RPMI8226 (cell line): ENCODE measurements at places on chromosomes 2 and 18.
A peak's percentile ranks its signal among the peaks of the same experiment; 100 is the strongest.

GRCh38 chr2:28583899-28584553 is 88.2 kb downstream of the PLB1 start:
- peak; percentile 68 for DNase-seq

- DNase-seq, result peak; percentile 60
Observed at GRCh38 chr2:118032169-118033013, 18.5 kb upstream of the CCDC93 start.

DNA sequence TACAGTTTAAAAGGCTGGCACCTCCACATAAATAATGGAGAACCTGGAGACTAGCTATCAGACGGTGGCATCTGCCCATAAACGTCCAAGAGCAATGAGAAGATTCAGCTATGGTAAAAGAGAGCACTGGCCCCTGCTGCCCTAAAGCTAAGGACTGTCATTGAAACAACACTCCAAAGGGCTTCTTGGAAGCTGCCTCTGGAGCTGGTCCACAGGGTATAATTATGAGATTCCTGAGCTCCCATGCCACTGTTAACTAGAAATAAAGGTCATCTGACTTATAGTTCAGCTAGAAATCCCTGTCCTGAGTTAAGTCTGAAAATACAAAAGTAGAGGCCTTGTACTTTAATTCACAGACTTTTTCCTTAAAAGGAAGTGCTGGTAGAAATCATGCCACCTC is 39.9 kb upstream of the RBMS1 start:
- no peak for DNase-seq

- no peak for DNase-seq
Observed at GRCh38 chr2:42068571-42069178, 20.9 kb downstream of the PKDCC start.

DNA sequence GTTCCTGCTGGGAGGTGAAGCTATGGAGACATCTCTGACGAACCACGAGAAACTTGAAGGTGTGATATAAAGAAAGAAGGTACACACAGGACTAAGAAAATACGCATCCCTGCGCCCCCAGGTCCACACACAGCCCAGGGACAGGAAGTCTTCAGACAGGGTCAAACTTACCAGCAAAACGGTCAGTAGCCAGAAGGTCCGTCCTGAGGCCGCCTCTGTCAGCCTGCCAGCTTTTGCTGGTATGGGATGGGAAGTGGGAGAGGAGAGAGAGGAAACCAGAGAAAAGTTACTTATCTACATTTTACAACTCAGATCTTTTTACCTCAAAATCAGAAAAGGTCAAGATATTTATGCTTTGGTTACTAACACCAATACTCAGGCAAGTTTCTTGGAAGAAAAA is 47.2 kb downstream of the HDLBP start:
- no peak for DNase-seq

- DNase-seq, result peak; percentile 57
Observed at GRCh38 chr18:27062802-27063201, 122.3 kb downstream of the CHST9 start.
